Activated naive CD8-positive, alpha-beta T cell treated with anti-CD3 and anti-CD28 coated beads, Interleukin-2, amount 10 ng/mL, durations not matched to agents 7 days and 5 days (primary cell): ENCODE measurements at places on chromosomes 13 and 19. TPM values are rescaled to one million over a fixed set of nuclear protein-coding genes. Genes with fewer than 3 reads are reported as not detected.

The LILRB2 gene
- total RNA-seq, result 0.55 TPM

The CEACAM6 gene
- not detected for total RNA-seq

The PSG2 gene
- not detected for total RNA-seq

The NLRP12 gene
- not detected for total RNA-seq

- no peaks in the 10 kb centered on the region for H3K36me3 ChIP-seq
- no peak overlapping the region for H3K27ac ChIP-seq
- DNase-seq, result no peak
- no peak overlapping the region for H3K4me3 ChIP-seq
These were observed 136.2 kb upstream of the ZNF536 start for GRCh38 chr19:30235946-30236345.

- DNase-seq, result no peak
- peaks cover 91% of the 10 kb centered on the region for H3K36me3 ChIP-seq
- H3K4me3 ChIP-seq, result no peak overlapping the region
- no peak overlapping the region for H3K27ac ChIP-seq
These were observed 6.5 kb downstream of the ZNF426 start for GRCh38 chr19:9531933-9532332.

DNA sequence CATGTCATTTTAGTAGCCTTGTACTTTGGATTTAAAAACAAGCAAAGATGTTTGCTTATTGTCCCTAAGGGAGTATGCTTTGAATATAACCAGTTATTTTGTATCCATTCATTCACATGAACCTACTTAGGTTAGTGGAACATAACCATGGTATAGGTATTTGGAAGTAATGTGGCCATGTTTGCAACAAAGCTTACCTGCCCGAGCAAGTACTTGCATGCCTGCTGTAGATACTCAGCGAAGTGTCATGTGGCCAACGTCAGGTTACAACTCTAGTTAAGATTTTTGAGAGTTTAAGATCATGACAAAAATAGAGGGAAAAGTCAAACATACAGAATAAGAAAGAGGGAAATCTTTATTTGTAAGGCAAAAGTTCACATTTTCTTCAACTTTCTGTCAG is 57.2 kb downstream of the COG6 start:
- DNase-seq, result no peak
- no peaks in the 10 kb centered on the region for H3K27me3 ChIP-seq
- peaks cover 34% of the 10 kb centered on the region for H3K36me3 ChIP-seq

DNA sequence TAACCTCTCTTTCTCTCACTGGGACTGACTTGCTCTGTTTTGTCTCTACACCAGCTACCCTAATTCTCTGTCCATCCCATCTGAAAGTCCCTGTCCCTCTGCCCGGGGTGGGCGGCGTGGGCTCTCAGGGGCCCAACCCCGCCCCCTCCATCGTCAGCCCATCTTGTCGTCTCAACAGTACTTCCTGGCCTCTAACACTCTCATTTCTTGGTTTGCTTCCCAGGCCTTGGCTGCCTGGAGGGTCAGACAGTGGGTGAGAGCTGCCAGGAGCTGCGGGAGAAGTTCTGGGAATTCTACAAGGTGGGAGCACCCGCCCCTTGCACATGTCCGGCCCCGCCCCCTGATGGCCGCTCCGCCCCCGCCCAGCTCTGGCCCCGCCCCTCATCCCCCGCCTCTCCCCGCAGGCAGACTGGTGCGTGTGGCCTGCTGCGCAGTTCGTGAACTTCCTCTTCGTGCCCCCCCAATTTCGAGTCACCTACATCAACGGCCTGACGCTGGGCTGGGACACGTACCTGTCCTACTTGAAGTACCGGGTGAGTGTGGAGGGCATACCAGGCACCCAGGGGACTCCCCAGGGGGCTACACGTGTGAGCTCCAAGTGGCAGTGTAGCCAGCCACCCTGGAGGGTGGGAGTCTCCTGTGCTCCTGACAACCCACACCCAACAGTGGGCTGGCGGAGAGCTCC is 1.7 kb downstream of the MPV17L2 start:
- peak overlapping the region; percentile 89 for H3K4me3 ChIP-seq
- H3K27me3 ChIP-seq, result no peaks in the 10 kb centered on the region
- peak; percentile 59 for DNase-seq

GRCh38 chr13:50459658-50460057 is 383.8 kb downstream of the DLEU7 start:
- H3K36me3 ChIP-seq, result peaks cover 2% of the 10 kb centered on the region
- H3K27ac ChIP-seq, result no peak overlapping the region
- no peak for DNase-seq
- peaks cover 16% of the 10 kb centered on the region for H3K27me3 ChIP-seq
- H3K4me1 ChIP-seq, result peaks cover 3% of the 10 kb centered on the region

GRCh38 chr13:95724252-95724651 is 47.3 kb downstream of the DNAJC3 start:
- DNase-seq, result no peak
- H3K4me3 ChIP-seq, result no peak overlapping the region
- H3K36me3 ChIP-seq, result peaks cover 29% of the 10 kb centered on the region
- no peaks in the 10 kb centered on the region for H3K27me3 ChIP-seq

- H3K27ac ChIP-seq, result peak overlapping the region; percentile 76
- no peak overlapping the region for H3K4me3 ChIP-seq
- H3K4me1 ChIP-seq, result peaks cover 46% of the 10 kb centered on the region
These were observed 5.5 kb upstream of the RANBP3 start for GRCh38 chr19:5983367-5983955.
